ENCODE measurements at places on chromosomes 3 and 15. TPM values are rescaled to one million over a fixed set of nuclear protein-coding genes. Genes with fewer than 3 reads are reported as not detected.

DNA sequence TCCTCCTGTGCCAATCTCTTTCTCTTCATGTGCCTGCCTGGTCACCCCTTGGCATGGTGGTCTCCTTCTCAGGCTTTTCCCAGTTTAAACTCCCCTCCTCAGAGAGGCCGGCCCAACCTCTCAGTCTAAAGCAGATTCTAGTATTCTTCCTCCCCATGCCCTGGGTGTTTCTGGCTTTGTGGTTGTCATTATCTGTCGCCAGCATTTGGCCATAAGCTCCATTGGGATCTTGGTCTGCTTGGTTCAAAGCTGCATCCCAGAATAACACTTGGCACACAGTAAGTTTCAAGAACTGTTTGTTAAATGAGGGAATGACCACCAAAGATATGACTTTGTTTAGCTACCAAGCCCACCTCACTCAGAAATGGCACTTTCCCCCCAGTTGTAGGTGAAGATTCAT is 11.2 kb upstream of the RAD18 start:
- H3K4me1 ChIP-seq, result peaks cover 5% of the 10 kb centered on the region
- no peak overlapping the region for H3K27ac ChIP-seq
- DNase-seq, result no peak

- DNase-seq, result no peak
- H3K4me3 ChIP-seq, result no peak overlapping the region
- H3K36me3 ChIP-seq, result no peaks in the 10 kb centered on the region
- no peaks in the 10 kb centered on the region for H3K27me3 ChIP-seq
Measured at GRCh38 chr15:88987934-88988671, 74.9 kb upstream of the MFGE8 start.

DNA sequence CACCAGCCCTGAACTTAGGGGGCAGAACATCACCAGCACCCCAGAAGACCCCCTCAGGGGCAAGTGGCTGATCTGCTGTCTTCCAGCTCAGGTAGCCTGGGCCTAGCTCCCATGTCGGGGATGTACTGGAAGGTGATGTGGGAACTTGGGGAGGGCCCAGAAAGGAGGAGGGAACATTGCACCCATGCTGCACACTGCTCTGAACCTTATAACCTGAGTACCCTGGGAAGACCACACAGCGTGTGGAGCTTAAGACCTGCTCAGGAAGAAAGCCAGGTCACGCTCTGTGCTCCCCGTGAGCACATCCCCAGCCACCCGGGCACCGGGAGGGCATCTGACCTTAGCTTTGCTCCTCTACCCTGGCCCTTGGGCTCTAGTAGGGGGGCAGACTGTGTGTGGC is 159.4 kb downstream of the ATP10A start:
- no peak for DNase-seq
- no peaks in the 10 kb centered on the region for H3K4me1 ChIP-seq
- H3K4me3 ChIP-seq, result no peak overlapping the region
- peaks cover 15% of the 10 kb centered on the region for H3K36me3 ChIP-seq
- no peak overlapping the region for H3K27ac ChIP-seq

- H3K27ac ChIP-seq, result no peak overlapping the region
- peak; percentile 3 for DNase-seq
- no peaks in the 10 kb centered on the region for H3K36me3 ChIP-seq
Measured at GRCh38 chr3:10529809-10530208, 24.4 kb upstream of the ATP2B2 start.

DNA sequence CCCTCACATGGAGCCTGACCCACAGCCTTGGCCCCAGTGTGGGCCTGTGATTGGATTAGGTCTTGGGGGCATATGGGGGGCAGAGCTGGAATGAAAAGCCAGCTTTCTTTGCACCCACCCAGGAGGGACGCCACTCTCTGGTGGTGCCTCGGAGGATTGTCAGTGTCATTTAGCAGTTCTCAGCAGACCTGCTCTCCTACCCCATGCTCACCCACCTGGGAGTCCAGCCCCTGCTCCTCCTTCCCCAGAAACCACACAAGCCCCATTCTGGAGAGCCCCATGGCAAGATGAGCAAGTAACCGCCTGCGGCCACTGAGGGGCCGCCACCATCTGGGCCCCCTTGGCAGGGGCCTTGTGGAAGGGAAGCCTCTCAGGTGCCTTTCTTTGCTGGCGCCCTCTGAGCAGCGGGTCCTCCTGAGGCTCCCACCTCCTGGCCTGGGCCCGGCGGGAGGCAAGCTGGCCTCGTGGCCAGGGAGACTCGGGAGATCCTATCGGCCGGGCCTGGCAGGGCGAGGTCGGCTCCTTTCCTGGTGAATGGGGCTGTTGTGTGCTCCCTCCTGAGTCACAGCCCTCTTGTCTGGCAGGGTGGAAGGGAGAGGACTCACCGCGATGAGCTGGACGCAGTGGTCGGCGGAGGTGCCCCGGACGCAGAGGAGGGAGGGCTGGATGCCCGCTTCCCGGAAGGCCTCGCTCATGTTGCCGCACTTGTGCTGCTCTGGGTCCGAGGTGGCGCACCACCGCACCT is 2.3 kb downstream of the MELTF start:
- no peak overlapping the region for H3K27ac ChIP-seq
- no peaks in the 10 kb centered on the region for H3K27me3 ChIP-seq
- H3K4me3 ChIP-seq, result no peak overlapping the region
- H3K36me3 ChIP-seq, result no peaks in the 10 kb centered on the region
- no peak for DNase-seq

GRCh38 chr3:112931736-112932521 is 43.0 kb downstream of the CD200R1 start:
- H3K4me1 ChIP-seq, result peaks cover 2% of the 10 kb centered on the region
- no peak overlapping the region for H3K4me3 ChIP-seq
- no peaks in the 10 kb centered on the region for H3K36me3 ChIP-seq
- DNase-seq, result no peak

DNA sequence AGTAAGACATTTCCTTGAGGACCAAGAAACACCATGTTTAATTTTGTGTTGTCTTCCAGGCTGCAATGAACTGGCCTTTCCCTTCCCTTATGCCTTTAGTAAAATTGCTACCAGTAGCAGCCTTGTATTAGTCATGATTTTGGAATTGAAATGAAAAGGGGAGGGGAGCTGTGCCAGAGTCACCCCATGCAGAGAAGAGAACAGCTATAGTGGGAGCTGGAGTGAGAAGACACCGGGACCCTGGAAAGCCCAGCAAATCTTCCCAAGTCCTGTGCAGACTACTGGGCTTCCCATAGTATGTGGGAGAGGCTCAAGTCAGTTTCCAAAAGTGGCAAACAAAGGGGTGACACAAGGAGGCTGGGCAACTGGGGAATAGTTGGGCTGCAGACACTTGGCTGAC is 178.5 kb downstream of the NR1D2 start:
- no peak overlapping the region for H3K4me3 ChIP-seq
- DNase-seq, result no peak
- no peak overlapping the region for H3K27ac ChIP-seq
- H3K27me3 ChIP-seq, result no peaks in the 10 kb centered on the region

GRCh38 chr3:16583551-16583950 is 21.7 kb downstream of the DAZL start:
- no peak overlapping the region for H3K4me3 ChIP-seq
- no peak overlapping the region for H3K27ac ChIP-seq
- H3K36me3 ChIP-seq, result no peaks in the 10 kb centered on the region
- H3K27me3 ChIP-seq, result no peaks in the 10 kb centered on the region

DNA sequence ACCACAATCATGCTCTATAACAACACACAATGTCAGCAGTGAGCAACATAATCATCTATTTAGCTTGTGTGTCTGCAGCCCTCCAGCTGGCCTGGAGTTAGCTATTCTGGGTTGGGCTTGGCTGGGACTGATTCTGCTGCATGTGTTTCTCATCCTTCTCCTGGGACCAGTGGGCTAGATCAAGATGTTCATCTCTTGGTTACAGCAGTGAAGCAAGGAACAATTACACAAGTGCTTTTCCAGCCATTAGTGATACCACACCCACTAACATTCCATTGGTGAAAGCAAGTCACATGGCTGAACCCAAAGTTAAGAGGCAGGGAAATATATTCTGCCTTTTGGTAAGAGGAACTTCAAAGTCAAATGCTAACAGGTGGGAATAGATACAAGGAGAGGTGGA is 14.6 kb downstream of the NUDT16 start:
- no peak for DNase-seq
- H3K4me3 ChIP-seq, result no peak overlapping the region
- no peaks in the 10 kb centered on the region for H3K4me1 ChIP-seq
- H3K27me3 ChIP-seq, result no peaks in the 10 kb centered on the region
- H3K36me3 ChIP-seq, result no peaks in the 10 kb centered on the region

- no peaks in the 10 kb centered on the region for H3K36me3 ChIP-seq
- no peaks in the 10 kb centered on the region for H3K27me3 ChIP-seq
- peaks cover 15% of the 10 kb centered on the region for H3K4me1 ChIP-seq
- no peak overlapping the region for H3K27ac ChIP-seq
Measured at GRCh38 chr15:41790169-41790568, 15.9 kb downstream of the MAPKBP1 start.

DNA sequence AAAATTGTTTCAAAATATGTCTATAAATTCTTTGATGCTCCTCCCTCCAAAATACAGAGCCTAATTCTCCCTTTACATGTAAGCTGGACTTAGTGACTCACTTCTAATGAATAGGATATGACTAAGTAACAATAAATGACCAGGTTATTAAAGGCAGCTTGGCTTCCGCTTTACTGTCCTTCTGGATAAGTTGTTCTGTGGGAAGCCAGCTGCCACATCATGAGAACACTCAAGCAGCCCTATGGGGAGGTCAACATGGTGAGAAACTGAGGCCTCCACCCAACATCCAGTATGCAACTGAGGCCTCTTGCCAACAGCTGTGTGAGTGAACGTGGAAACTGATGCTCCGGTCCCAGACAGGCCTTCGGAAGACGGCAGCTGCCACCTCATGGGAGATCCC is 247.3 kb upstream of the CHRM5 start:
- no peak overlapping the region for H3K27ac ChIP-seq
- H3K4me1 ChIP-seq, result no peaks in the 10 kb centered on the region
- H3K36me3 ChIP-seq, result no peaks in the 10 kb centered on the region
- H3K4me3 ChIP-seq, result no peak overlapping the region

DNA sequence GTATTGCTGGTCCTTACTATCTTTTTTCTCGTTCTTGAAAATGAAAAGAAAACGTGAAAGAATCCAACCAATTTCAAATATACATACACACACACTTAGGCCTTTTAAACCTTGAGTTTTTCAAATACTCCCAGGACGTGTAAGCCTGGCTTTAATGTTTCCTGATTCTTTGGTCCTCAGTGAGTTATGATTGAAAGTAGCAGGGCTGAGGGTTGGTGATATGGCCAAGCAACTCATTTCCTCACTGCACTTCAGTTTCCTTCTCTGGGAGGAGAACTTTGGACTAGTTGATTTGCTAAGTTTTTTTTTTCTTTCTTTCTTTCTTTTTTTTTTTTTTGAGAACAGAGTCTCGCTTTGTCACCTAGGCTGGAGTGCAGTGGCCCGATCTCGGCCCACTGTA is 34.6 kb downstream of the CHD2 start:
- no peak for DNase-seq
- peaks cover 90% of the 10 kb centered on the region for H3K36me3 ChIP-seq
- no peaks in the 10 kb centered on the region for H3K27me3 ChIP-seq
- no peak overlapping the region for H3K4me3 ChIP-seq

- DNase-seq, result no peak
- H3K27ac ChIP-seq, result no peak overlapping the region
- H3K4me3 ChIP-seq, result no peak overlapping the region
- H3K36me3 ChIP-seq, result no peaks in the 10 kb centered on the region
- no peaks in the 10 kb centered on the region for H3K27me3 ChIP-seq
Measured at GRCh38 chr3:60898321-60898720, 352.9 kb downstream of the FHIT start.

- no peaks in the 10 kb centered on the region for H3K4me1 ChIP-seq
- peak; percentile 15 for DNase-seq
- H3K27ac ChIP-seq, result no peak overlapping the region
- no peak overlapping the region for H3K4me3 ChIP-seq
- no peaks in the 10 kb centered on the region for H3K27me3 ChIP-seq
Measured at GRCh38 chr3:100662113-100662823, 47.0 kb upstream of the TFG start.

DNA sequence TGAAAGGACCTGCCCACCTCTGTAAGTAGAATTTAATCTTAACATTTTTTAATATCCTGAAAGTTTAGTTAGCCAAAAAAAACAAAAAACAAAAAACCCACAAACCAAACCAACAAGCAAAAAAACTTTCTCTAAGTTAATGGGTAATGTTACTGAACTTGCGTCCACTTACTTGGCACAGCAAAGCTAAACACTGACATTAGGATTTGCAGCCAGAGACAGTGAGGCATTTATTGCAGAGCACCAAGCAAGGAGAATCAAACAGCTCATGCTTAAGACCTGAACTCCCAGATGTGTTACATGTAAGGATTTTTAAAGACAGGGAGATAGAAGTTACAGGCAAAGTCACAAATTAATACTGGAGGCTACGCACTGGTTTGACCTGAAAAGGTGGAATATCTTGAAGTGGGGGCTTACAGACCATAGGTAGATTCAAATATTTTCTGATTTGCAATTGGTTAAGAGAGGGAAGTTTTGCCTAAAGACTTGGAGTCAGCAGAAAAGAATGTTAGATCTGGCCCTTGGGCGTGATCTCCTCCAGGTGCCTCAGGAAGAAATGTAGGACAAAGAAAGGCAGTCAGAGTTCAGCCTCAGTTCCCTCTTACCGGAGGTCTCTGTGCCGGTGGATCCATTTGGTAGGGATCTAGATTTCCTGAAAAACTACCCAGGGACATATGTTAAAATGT is 205.0 kb downstream of the ADAMTSL3 start:
- no peak overlapping the region for H3K27ac ChIP-seq
- H3K27me3 ChIP-seq, result no peaks in the 10 kb centered on the region
- H3K4me3 ChIP-seq, result no peak overlapping the region
- no peaks in the 10 kb centered on the region for H3K4me1 ChIP-seq

DNA sequence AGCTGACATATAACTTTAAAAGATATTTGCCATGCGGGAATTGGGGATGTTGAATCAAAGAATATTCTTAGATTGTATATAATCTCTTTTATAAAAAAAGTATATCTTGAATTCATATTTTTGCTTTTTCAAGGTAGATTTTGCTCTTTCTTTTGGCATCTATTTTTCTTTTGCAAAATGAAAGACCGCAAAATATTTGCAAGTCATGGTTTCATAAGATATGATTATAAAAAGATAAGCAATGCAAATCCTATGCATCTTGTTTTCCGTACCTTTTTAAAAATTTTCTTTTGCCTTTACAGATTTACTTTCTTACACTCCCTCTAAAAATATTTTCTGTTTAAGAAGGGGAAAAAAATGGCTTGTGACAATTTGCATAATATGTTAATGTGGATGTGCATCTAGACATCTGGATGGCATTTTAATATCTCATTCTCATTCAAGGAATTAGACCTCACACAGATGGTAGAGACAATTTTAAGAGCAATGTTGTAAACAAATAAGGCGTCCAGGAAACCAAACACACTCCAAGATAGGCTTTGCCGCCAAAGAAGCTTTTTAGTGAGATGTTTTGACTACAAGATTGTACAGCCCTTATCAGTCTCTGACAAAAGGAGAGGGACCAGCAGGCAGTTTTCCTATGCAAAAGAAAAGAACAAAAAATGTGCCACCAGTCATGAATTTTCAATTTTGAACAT is 371.1 kb downstream of the CHL1 start:
- no peak overlapping the region for H3K27ac ChIP-seq
- H3K4me3 ChIP-seq, result no peak overlapping the region
- H3K27me3 ChIP-seq, result no peaks in the 10 kb centered on the region
- DNase-seq, result no peak
- no peaks in the 10 kb centered on the region for H3K4me1 ChIP-seq

GRCh38 chr15:83352119-83352518 is 67.7 kb upstream of the BNC1 start:
- H3K36me3 ChIP-seq, result no peaks in the 10 kb centered on the region
- H3K4me1 ChIP-seq, result no peaks in the 10 kb centered on the region
- no peak overlapping the region for H3K27ac ChIP-seq
- no peak for DNase-seq
- no peaks in the 10 kb centered on the region for H3K27me3 ChIP-seq
- H3K4me3 ChIP-seq, result no peak overlapping the region

ATG3 gene
- total RNA-seq, result 49.4 TPM

GOLGA8O gene
- total RNA-seq, result 35.5 TPM

NPAP1 gene
- total RNA-seq, result not detected

GTF2A2 gene
- 34.7 TPM for total RNA-seq

GOLGA6L4 gene
- total RNA-seq, result 4.4 TPM

GHSR gene
- 0.38 TPM for total RNA-seq

PARP15 gene
- total RNA-seq, result 164 TPM

KLHL40 gene
- not detected for total RNA-seq

All from natural killer cell (primary cell).